ENCODE measurements at places on chromosomes 1 and 21.

GRCh38 chr1:103527331-103527730, 1.8 kb downstream of the RNPC3 start:
- DNase-seq, result no peak

DNA sequence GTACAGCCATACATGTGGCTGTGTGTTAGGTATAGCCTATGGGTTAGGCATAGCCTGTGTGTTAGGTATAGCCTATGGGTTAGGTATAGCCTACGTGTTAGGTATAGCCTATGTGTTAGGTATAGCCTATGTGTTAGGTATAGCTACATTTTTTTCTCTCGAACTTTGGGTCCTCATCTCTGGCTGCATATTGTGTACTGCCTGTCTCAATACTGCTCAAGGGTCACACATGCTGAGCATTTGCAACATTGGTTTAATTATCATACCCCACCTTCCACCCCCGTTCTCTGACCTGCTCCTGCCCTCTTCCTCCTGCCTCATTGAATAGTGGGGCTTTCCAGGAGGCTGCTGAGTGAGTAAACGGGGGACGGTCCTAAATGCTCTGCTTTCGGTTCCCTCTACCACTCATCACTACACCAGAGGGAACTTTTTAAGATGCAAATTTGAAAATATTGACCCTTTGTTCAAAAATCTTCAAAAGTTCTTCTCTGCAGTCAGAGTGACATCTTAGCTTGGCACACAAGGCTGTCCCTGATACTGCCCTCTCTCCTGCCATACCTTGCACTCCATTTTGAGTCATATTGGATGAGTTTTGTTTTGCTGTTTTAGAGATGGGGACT, 17.8 kb downstream of the OR2B11 start:
- no peak for DNase-seq

- no peak for DNase-seq
Observed at GRCh38 chr1:215704089-215704860, 137.2 kb downstream of the KCTD3 start.

GRCh38 chr1:67754526-67754920, 69.5 kb downstream of the GADD45A start:
- DNase-seq, result no peak

DNA sequence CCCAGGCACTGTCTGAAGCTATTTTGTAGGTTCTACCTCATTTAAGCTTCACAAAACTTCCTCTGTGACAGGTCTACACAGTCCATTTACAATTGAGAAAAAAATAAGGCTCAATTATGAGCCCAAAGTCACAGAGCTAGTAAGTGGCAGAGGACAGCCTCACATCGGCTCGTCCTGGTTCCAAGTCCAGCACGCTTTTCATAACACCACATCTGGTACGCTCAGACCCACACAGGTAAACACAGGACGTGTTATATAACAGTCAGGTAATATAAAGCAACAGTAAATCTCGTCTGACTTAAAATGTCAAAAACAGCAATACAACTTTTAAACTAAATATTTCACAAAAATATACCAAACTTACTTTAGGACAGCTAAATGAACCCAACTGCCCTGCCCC, 13.1 kb downstream of the JAK1 start:
- DNase-seq, result no peak

DNA sequence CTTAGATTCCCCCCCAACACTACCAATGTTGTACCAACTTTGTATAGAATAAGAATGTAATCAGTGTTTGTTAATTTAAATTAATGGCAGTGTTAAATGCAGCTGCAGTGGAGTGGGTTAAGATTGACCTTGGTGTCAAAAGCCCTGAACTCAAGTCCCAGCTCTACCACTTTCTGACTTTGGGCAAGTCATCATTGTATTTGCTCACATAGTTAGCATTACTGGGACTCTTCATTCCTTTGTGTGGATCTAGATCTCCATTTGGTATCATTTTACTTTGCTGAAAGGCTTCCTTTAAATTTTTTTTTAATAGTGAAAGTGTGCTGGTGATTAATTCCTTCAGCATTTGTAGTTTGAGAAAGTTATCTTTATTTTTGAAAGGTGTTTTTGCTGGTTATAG, 22.2 kb upstream of the PHGDH start:
- DNase-seq, result no peak

GRCh38 chr1:76625886-76626678, 241.2 kb upstream of the ST6GALNAC5 start:
- no peak for DNase-seq

- DNase-seq, result peak; percentile 62
Observed at GRCh38 chr21:39314143-39315027, 953 bp upstream of the BRWD1 start.

GRCh38 chr1:79478160-79478559, 471.6 kb upstream of the ADGRL4 start:
- DNase-seq, result no peak

DNA sequence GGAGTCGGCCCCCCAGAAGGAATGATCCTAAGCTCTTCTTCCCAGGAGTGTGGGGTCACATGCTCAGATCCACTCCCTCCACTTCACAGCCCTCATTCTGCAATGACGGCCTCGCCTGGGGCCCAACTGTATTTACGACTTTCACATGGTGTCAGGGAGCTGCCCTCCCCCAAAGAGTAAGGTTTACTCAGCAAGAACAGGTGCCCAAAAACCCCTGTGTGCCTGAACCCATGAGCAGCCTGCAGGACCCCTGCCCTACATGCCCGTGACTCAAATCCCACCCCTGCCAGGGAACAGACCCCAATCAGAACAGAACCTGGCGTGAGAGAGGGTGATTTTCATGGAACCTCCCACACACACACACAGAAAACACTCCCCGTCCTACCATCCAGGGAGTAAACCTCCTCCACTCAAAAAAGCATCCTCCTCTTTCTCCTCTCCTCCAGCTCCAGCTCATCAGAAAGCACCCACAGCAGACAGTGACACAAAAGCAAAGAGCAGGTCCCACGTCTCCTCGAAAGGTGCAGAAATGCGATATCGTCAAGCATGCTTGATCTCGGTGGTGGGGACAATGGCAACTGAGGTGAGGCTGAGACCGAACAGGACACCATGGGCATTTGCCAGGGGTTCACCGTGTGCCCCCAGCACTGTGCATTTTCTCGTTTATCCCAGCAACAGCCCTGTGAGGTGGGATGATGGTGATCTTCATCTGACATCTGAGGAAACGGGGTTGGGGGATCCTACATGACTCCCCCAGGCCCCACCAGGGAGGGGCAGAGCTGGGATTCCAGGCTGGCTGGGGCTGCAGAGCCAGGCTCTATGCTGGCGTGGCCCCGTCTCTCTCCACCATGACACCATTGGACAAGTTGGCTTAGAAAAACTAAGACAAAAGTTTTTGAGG, 397.9 kb downstream of the NPHP4 start:
- peak; percentile 11 for DNase-seq

GRCh38 chr1:53544728-53545515, 85.7 kb downstream of the DMRTB1 start:
- DNase-seq, result no peak

DNA sequence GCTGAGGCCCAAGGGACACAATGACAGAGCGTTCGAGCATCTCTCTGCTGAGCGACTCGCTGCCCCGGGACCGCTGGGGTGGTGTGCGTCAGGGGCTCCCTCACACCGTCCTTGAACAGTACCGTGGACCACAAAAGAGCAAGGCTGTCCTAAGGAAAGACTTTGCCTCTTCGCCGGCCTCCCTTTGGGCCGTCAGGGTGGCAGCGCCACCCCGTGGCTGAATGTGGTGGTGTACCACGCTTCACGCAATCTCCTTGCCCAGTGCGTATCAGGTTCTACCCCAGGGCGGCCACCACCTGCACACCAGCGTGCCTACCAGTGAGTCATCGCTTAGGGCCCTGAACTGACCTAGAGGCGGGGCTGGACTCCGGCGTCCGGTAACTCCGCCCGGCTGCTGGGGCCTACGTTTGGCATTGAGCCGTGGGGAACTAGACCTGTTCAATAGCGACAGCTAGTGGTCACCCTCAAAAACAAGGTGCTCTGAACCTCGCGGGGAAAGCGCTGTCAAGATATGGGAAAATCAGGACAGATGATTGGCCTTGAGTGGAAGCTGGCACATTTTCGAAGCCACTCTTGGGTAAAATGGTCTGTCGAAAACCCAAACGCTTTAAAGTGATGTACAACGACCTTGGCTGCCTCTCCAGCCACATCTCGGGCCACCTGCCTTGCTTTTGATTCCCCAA, 8.1 kb upstream of the TRAF3IP3 start:
- peak; percentile 91 for DNase-seq

GRCh38 chr1:18955441-18956192, 859 bp downstream of the IFFO2 start:
- DNase-seq, result no peak

GRCh38 chr1:41819069-41819468, 99.7 kb downstream of the HIVEP3 start:
- no peak for DNase-seq

GRCh38 chr1:223659711-223660110, 5.8 kb downstream of the CAPN8 start:
- DNase-seq, result no peak

DNA sequence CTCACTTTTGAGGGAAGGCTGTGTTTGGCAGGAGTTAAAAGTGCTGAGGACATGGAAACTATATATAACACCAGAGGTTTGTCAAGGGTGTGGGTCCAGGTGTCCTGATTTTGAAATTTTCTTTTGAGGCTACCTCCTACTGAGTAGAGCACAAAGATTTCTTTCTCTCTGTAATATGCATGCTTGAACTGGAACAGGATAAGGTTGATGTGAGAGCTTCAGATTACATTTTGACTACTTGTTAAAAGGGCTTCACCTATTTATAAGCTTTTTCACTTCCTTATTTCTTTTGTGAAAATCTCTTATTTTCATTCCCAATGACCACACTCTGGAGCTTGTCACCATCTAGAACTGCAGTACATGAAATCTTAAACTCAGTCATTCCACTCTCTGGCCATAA, 59.8 kb upstream of the PLA2G4A start:
- DNase-seq, result no peak

DNA sequence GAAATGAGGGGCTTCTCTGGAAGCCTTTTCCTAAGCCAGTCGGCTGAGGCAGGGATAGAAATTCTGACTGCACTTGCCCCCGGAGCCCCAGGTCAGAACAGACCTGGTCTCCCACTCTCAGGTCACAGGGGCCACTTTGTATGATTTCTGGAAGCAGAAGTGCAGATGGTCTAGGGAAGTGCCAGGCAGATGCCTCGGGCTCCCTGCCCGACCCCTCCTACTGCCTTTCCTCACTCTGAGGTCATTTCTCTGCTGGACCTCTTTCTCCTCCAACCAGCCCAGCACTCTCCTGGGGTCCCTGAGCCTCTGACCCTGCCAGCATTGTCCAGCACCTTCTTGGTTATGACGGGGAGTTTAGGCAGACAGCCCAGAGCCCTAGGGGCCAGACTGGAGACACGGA, 8.7 kb downstream of the RUNX3 start:
- DNase-seq, result no peak

DNA sequence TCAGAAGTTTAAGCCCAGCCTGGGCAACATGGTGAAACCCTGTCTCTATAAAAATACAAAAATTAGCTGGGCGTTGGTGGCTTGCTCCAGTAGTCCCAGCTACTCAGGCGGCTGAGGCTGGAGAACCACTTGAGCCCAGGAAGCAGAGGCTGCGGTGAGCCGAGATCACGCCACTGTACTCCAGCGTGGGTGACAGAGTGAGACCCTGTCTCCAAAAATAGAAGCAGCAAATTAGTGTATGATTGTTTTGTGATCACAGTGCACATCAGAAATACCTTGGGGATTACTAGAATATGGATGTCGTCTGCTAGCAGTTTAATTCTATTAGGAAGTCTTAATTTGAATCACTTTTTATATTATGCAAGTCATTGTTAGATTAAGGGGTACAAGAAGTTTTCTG, 59.0 kb downstream of the ZBTB17 start:
- DNase-seq, result no peak

All from Ammon's horn (tissue), 1 donor.